ENCODE measurements at places on chromosomes 3 and 15.

- DNase-seq: peak; percentile 18
Observed at GRCh38 chr3:153290268-153291015, 128.4 kb downstream of the RAP2B start.

DNA sequence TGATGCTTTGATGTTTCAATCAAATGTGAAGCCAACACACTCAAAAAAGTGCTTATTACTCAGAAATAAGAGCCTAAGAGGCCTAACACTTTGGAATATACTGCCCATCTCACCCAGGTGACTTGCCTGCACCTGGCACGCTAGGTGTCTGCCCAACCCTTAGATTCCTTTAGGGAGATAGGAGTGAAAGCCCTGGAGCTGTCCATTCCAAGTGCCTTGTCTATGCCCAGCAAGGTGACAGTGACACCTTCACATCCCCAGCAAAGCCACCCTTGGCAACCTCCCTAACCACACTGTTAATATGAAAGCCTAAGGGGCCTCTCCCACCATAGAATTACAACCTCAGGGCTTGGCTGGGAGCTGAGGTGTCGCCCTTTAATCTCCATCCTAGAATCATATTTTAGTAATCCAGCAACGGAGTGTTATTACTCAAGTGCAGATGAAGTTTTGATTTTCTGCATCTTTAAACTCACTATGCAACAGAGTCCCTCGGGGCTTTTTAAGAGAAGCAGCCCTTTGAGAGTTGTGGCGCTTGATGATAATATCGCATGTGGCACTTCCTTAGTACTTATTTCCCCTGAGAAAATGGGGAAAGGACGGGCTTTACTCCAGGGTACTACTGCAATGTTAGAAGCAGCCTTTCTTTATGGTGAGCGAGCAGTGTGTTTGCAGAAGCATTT lies 24.8 kb downstream of the ATP10A start:
- no peak for DNase-seq

- DNase-seq: no peak
Observed at GRCh38 chr15:91529534-91529933, 324.0 kb upstream of the SLCO3A1 start.

DNA sequence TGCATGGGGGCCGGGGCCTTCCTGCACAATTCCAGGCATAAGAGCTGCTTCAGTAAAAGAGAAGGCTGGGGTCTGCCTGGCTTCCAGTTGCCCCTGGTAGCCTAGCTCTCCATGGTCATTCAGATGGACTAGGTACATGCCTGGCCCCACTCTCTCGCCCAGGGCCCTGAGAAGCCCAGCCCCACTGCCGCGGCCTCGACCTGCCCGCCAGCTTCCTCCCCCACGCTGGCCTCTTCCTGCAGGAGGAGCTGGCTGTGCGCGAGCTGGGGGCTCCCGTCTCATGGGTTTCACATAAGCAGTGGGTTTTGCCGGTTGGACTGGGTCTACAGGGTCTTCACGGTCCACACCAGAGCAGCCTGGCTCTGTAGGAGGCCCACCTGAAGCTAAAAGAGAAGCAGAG lies 3.6 kb downstream of the PRR20G start:
- DNase-seq: no peak

DNA sequence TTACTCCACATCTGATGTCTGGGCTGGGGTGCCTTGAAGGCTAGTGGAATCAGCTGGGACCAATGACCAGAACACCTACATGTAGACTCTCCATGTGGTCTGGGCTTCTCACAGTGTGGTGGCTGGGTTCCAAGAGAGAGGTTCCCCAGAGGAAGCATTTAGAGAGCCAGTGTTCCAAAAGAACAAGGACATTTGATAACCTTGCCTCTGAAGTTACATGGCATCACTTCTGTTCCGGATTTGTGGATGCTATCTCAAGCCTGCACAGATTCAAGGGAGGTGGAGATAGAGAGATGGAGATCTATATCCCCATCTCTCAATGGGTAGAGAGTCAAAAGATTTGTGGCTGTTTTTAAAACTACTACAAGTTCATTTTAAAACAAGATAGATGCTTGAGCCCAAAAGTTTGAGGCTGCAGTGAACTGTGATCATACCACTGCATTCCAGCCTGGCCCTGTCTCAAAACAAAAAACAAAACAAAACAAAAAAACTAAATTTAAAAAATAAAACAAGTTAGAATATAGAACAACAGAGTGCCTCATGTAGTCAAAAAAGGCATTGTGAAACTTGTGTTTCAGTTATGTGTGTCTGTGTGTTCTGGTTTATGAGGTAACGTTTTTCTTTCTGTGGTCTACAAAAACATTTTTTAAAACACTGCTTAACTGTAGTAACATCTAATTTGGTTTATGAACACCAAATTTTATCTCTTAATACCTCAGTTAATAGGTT lies 44.8 kb downstream of the PDE8A start:
- peak; percentile 8 for DNase-seq

- DNase-seq: no peak
Observed at GRCh38 chr3:167473863-167474262, at the start of gene SERPINI2. Gene SERPINI2 (minus strand): TSS chr3:167474042. CDS start chr3:167471834, 2,208 bp downstream.

DNA sequence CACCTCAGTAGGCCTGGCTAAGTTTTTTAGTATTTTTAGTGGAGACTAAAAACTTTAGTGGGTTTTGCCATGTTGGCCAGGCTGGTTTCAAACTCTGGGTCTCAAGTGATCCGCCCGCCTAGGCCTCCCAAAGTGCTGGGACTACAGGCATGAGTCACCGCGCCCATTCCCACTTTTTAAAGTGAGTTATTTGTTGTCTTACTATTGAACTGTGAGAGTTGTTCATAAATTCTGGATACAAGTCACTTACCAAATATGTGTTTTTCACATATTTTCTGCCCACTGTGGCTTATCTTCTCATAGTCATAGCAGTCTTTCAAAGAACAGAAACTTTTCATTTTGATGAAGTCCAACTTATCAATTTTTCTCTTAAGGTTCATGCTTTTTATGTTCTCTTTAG lies 29.9 kb upstream of the SPSB4 start:
- DNase-seq: no peak

Data from mesenchymal stem cell (in vitro differentiated cells and primary cell).